Germinal center (tissue), 1 donor: ENCODE measurements at places on chromosomes 2 and 18.

GRCh38 chr2:48205137-48205798, 299.0 kb upstream of the FBXO11 start:
- peak; percentile 13 for DNase-seq

GRCh38 chr2:9086465-9086864, 83.0 kb upstream of the MBOAT2 start:
- no peak for DNase-seq

- no peak for DNase-seq
Observed at GRCh38 chr2:28406276-28407096, 13.8 kb downstream of the FOSL2 start.

- no peak for DNase-seq
Observed at GRCh38 chr2:133841900-133842299, 273.6 kb upstream of the NCKAP5 start.

DNA sequence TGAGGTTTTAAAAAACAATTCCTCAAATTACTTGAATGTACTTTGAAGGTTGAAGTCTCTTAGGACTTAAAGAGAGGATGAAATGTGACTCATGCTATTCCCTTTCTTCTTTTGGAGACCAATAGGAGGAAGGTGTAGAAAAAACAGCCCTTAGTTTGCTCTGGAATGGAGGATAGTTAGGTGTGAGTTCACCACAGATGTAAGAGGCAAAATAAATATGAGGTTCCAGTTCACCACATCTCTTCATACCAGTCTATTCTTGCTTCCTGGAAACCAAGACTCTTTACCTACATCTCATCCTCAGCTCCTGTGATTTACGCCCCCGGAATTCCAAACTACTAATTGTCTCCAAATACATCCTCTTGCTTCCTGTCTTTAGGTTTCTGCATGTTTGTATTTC, 77.5 kb upstream of the TTC21B start:
- DNase-seq, result no peak

DNA sequence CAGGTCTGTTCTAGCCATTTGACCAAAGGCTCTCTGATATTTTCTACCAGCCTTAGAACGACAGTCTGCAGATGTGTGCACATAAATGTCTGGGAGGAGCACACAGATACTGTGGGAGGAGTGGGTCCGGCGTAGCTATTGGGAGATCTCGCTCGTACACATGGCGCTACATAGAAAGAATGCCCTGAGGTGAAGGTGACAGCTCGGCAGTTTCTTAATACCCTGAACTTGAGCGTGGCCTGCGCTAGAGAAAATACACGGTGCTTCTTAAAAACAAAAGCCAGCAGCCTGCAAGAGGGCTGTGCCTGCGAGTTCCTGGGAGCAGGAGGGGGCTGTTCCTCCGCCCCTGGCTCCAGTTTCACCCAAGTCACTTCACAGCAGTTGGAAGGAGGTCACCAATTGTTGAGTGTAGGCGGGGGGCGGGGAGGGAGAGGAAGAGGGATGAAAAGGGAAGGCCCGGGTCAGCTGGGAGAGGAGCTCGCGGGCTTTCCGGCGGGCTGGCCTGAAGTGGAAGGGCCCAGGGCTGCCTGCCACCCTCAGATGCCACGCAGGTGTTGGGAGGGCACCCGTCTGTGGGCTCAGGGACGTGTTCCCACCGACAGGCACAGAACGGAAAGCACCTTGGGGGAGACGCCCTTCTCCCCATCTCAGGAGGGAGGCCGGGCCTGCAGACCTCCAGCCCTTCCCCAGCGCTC, 124.7 kb upstream of the ZNF516 start:
- DNase-seq, result no peak

DNA sequence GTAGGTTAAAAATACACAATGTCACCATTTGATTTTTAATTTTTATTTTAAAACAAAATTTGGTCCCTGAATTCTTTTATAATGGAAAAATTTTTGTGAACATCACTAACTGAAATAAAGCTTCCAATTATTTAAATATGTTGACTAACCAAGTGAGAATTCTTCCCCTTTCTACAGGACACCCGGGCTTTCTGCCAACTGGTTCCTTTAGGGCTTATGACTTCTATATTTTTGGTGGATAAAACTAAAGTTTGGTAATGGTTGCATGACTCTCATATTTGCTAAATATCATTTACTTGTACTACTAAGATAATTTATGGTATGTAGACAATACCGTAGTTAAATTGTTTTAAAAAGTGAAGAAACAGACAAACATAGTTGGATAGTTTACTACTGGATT, 291.0 kb upstream of the DOK6 start:
- DNase-seq, result no peak

DNA sequence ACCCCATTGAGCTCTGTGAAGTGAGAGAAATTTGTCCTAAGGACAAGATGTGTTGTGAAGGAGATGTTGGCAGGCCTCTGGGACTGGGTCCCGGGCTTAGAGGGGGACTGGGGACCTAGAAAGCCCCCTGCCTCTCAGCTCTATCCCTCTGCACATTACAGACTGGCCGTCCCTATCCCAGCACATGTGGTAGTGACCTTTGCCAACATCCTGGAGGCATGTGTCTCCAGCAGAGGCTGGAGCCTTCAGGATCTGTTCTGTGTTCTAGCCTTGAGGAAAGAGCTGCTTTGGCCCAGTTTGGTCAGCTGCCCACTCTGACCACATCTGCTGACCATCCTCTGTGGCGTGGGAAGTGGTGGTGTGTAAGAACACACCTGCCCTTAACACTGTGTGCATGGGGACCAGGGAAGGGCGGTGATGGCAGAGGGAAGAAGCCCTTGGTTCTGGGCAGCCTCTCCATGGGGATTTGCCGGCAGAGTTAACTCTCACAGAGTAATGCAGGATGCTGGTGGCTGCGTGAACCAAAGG, 33.4 kb downstream of the NCK2 start:
- DNase-seq, result no peak
